ENCODE measurements at places on chromosomes 12 and 14. TPM values are rescaled to one million over a fixed set of nuclear protein-coding genes. Genes with fewer than 3 reads are reported as not detected.

EFS gene
- total RNA-seq = 6.3 TPM

SELPLG gene
- total RNA-seq = 69.5 TPM

PAPLN gene
- 25.7 TPM for total RNA-seq

ACOT6 gene
- not detected for total RNA-seq

IL22 gene
- not detected for total RNA-seq

ARHGAP9 gene
- total RNA-seq = 271 TPM

MDGA2 gene
- not detected for total RNA-seq

MAP1LC3B2 gene
- 2.2 TPM for total RNA-seq

DYNC1H1 gene
- total RNA-seq = 270 TPM

TAS2R20 gene
- 8.8 TPM for total RNA-seq

SLC7A7 gene
- 94.7 TPM for total RNA-seq

RAB3IP gene
- 22.7 TPM for total RNA-seq

LRP1-AS gene
- not detected for total RNA-seq

RASSF8 gene
- 9.0 TPM for total RNA-seq

MYO1A gene
- total RNA-seq = 0.94 TPM

KRT80 gene
- not detected for total RNA-seq

CD9 gene
- 51.2 TPM for total RNA-seq

CDCA3 gene
- 1.9 TPM for total RNA-seq

SMOC1 gene
- 12.5 TPM for total RNA-seq

HPD gene
- total RNA-seq = 1.0 TPM

OR11H12 gene
- total RNA-seq = not detected

SDR39U1 gene
- 58.6 TPM for total RNA-seq

C14orf93 gene
- total RNA-seq = 11.9 TPM

PLA2G1B gene
- 1.9 TPM for total RNA-seq

CCDC196 gene
- total RNA-seq = not detected

OR9K2 gene
- total RNA-seq = not detected

NXPH4 gene
- not detected for total RNA-seq

IGFBP6 gene
- 84.5 TPM for total RNA-seq

KLRB1 gene
- total RNA-seq = 17.3 TPM

SMIM41 gene
- 0.64 TPM for total RNA-seq

KRT83 gene
- total RNA-seq = not detected

PLEKHD1 gene
- 0.27 TPM for total RNA-seq

OTX2 gene
- total RNA-seq = not detected
